ENCODE measurements at places on chromosomes 3 and 15. TPM values are rescaled to one million over a fixed set of nuclear protein-coding genes. Genes with fewer than 3 reads are reported as not detected.
A peak's percentile ranks its signal among the peaks of the same experiment; 100 is the strongest.

GRCh38 chr3:94070341-94070911 is 7.6 kb downstream of the NSUN3 start:
- DNase-seq = no peak
- peaks cover 12% of the 10 kb centered on the region for H3K36me3 ChIP-seq
- H3K27me3 ChIP-seq = no peaks in the 10 kb centered on the region
- H3K27ac ChIP-seq = no peak overlapping the region
- H3K4me3 ChIP-seq = no peak overlapping the region

GRCh38 chr3:125990253-125990970 is 21.4 kb downstream of the ROPN1B start:
- DNase-seq = peak; percentile 92
- H3K4me1 ChIP-seq = peaks cover 8% of the 10 kb centered on the region
- H3K27me3 ChIP-seq = no peaks in the 10 kb centered on the region
- H3K27ac ChIP-seq = peak overlapping the region; percentile 82

DNA sequence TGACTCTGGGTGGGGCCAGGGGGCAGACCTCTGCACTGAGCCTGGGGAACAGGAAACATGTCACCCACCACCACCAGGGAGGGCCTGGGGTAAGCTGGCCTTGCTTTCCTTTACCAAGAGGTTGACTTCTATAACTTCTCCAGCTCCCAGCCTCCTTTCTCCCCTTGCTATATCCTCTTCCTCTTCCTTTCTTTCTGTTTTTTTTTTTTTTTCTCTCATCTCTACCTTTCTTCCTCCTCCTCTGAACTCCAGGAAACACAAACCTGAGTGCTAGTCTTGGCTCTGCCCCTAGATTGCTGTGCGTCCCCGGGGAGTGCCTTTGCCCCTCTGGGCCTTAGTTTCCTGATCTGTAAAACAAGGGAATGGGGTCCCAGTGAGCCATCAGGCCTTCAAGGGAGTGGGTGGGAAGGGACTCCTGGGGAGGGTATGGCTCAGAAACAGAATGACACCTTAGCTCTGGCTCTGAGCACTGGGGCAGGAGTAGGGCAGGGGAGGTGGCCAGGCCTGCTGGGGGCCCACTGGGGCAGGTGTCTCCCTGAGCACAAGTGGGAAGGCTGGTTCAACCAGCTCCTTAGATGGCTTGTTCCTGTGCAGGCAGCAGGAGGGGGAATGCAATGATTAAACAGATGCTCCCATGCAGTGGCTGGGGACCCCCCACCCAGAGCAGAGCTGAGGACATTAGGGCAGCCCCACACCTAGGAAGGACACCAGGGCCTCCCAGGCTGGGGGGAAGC is 4.3 kb downstream of the SNX33 start:
- peak overlapping the region; percentile 93 for H3K27ac ChIP-seq
- H3K4me1 ChIP-seq = peaks cover 86% of the 10 kb centered on the region
- H3K4me3 ChIP-seq = peak overlapping the region; percentile 67
- no peaks in the 10 kb centered on the region for H3K36me3 ChIP-seq
- no peaks in the 10 kb centered on the region for H3K27me3 ChIP-seq

GRCh38 chr15:58458076-58458475 is 26.3 kb downstream of the LIPC start:
- H3K4me1 ChIP-seq = peaks cover 25% of the 10 kb centered on the region
- H3K27me3 ChIP-seq = no peaks in the 10 kb centered on the region
- no peak overlapping the region for H3K4me3 ChIP-seq
- no peak for DNase-seq
- H3K27ac ChIP-seq = no peak overlapping the region

DNA sequence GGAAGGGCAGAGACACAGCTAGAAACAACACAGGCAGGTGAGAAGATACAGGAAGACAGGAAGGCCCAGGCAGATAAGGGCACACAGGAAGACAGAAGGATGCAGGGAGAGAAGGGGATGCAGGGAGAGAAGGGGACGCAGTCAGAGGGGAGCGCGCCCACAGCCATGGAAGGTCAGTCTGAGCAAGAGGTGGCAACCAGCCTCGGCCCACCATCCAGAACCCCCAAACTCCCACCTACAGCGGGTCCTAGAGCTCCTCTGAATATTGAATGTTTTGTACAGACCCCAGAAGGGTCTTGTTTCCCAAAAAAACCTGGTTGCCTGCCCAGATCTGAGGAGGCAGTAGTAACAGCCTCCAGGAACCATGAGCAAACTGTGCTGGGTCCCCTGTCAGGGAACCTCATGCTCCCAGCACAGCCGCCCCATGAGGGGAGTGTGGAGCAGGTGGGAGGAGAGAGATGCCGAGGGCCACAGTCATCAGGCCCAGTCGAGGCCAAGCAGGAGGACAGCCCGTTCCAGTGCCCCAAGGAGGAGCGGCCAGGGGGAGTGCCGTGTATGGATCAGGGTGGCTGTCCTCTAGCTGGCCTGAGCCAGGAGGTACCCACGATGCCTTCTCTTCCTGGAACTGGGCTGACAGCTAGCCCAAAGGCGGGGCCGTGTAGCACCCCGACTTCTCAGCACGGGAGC is 27.6 kb upstream of the SLC28A1 start:
- no peaks in the 10 kb centered on the region for H3K27me3 ChIP-seq
- no peak overlapping the region for H3K27ac ChIP-seq
- H3K4me1 ChIP-seq = no peaks in the 10 kb centered on the region
- DNase-seq = no peak

GRCh38 chr3:146912241-146913015 is 307.3 kb upstream of the PLSCR5 start:
- H3K36me3 ChIP-seq = no peaks in the 10 kb centered on the region
- no peak overlapping the region for H3K27ac ChIP-seq
- H3K4me1 ChIP-seq = no peaks in the 10 kb centered on the region
- DNase-seq = no peak

Gene SELENOS
- total RNA-seq = 47.6 TPM

Gene CCDC39
- not detected for total RNA-seq

Gene FGF7
- 137 TPM for total RNA-seq

Gene RTP4
- 0.98 TPM for total RNA-seq

Gene CCDC174
- total RNA-seq = 31.2 TPM

Gene SLC2A2
- total RNA-seq = not detected

Gene TF
- 2.9 TPM for total RNA-seq

Gene DLEC1
- 0.25 TPM for total RNA-seq
